ENCODE measurements at places on chromosomes 11 and 22.

GRCh38 chr11:31794548-31794947 lies 16.6 kb downstream of the PAX6 start:
- DNase-seq: no peak

DNA sequence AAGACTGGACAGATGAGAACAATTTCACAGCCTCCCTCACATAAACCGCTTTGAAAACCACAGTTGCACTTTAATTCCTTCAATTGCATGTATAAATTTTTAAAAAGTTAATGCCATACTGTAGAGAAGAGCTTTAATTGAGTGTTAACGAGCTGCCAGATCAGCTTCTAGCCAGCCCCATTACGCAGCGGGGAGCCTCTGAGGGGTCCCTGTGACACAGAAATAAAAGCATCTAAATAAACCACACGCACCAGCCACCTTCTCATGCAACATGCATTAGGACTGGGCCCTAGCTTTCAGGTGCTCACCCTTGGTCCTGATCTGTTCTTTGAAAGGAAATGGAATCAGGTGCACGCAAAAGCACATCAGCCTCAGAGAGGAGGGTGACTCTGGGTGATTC lies 111.7 kb downstream of the SPATA19 start:
- DNase-seq: no peak

- DNase-seq: no peak
Observed at GRCh38 chr22:30062259-30062658, 18.0 kb upstream of the HORMAD2 start.

- no peak for DNase-seq
Observed at GRCh38 chr11:117809236-117810055, 12.4 kb upstream of the DSCAML1 start.

DNA sequence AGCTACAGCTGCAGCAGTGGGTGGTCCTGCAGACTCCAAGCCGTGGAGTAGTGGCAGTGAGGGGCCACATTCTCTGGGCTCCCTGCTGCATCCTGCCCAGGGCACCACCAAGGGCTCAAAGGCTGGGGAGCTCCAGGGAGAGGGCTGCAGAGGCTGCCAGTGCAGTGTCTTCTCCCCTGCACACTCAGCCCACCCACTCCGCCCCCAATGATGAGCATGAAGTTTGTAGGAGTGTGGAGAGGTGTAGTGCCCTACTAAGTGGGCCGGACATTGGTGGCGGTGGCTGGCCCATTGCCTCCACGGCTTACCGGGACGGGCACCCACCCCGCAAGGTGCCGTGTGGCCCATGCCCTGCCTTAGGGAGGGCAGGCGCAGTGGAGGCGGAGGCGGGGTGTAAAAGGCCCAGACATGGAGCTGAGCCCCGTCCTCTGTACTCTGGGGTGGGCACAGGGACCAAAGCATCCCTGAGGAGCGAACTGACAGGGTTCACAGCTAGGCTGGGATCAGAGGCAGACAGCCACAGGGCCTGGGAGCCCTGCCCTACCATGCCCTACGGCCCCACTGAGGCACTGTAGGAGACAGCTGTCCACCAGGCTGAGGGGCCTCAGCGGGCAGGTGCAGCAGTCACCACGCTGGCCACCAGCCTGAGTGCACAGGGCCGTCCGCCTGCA lies 18.9 kb downstream of the ARVCF start:
- no peak for DNase-seq

DNA sequence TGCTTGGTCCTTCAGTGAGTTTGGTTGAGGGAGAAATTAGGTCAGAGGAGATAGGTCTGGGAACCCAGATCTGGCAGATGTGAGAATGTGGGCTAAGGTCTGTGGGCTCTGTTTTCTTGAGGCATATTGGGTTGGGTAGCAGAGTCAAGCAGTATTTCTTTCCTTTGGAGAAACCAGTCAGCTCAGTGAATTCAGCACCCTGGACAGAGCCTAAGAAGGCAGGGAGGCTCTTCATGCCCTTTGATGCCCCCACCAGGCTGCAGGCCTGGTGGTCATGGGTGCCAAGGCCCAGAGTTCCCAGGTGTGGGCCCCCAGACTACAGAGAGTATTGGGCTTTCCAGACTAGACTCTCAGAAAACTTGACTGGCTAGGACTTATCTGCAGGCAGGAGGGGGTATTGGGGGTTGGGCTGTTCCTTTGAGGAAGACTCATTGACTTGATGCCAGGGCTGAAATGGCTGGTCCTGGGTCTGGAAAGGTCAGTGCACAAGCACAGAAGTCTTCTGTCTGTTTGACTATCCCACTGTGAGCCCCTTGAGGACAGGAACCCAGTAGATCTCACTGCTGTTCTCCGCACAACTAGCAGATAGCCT lies 45.3 kb upstream of the NECTIN1 start:
- peak; percentile 49 for DNase-seq

- no peak for DNase-seq
Observed at GRCh38 chr11:13760115-13760514, 91.6 kb downstream of the FAR1 start.
